ENCODE measurements at places on chromosomes 4 and X. TPM values are rescaled to one million over a fixed set of nuclear protein-coding genes. Genes with fewer than 3 reads are reported as not detected.

DNA sequence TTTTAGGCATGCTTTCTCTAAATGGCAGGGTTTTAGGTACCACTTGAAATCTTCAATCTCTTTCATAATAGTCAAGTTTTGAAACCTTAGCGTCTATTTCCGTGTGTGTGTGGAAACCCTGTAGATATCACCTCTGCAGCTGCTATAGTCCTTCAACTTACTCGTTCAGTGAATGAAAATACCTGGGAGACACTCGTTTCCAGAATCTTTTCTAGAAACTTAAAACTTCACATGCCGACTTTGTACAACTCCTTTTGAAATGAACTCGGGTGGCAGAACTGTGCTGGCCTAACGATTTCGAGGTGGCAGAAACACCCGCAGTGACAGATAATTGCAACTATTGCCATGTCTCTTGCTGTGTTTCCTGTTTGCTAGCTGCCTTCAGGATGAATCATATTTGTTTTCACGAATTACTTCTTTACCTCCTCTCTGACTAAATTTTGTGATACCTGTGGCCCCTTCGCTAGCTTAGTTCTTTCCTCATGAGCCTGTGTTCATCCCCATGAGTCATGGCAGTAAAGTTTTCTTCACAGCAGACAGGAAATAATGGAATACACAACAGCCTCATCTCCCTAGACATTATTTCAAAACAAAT, 104.7 kb upstream of the SMIM10 start:
- no peak for DNase-seq

The CCDC120 gene
- 0.85 TPM for total RNA-seq

DNA sequence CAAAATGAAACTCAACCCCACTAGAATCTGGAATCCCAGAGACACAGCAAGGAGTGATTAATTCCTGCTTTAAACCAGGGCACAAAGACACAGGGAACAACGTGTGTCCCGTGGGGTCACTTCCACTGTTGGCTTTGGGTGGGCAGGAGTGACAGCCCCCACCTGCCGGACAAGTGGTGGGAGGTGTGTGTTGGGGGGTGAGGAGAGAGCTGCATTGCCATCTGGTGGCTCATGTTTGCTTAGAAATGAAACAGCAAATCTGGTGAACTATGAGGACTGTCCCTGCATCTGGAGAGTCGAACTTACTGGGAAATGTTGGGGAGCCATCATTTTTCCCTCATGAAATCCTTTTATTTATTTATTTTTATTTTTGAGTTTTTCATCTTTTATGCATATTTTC, 75.9 kb upstream of the AFAP1 start:
- DNase-seq: no peak

- no peak for DNase-seq
Measured at GRCh38 chr4:139297001-139297410, 4.3 kb upstream of the NAA15 start.

GRCh38 chrX:40167850-40168479, 70.2 kb upstream of the BCOR start:
- DNase-seq: no peak

DNA sequence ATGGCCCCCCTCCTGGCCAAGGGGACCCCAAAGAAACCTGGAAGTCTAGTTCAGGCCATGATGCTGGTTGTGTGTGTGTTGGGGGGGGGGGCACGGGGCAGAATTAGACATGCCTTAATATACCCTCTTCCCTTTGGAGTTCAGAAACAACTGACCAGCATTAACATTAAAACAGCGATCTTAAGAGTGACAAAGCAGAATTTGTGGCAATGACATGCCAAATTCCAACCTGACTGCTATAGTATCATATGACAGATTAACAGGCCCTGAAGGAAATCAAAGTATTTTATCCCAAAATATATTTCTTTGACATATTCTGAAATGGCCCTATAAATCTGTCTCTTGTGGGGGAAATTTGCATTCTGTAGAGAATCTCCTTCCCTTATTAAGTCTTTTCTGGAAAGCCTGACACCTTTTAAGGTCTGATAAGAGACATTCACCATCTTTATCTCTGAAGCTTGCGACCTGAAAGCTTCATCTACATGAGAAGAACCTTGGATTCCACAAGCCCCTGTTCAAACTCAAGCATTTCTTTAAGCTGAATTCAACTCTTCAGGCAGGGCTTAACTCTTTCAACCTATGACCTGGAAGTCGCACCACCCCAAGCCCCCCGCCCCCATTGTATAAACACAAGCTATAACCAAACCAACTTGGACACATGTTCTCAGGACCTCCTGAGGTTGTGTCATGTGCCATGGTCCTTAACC, 40.2 kb downstream of the ABCB7 start:
- DNase-seq: no peak

GRCh38 chrX:12711435-12712040, 79.7 kb upstream of the PRPS2 start:
- no peak for DNase-seq

GRCh38 chr4:77146186-77147078, 10.6 kb upstream of the CCNG2 start:
- DNase-seq: no peak

DNA sequence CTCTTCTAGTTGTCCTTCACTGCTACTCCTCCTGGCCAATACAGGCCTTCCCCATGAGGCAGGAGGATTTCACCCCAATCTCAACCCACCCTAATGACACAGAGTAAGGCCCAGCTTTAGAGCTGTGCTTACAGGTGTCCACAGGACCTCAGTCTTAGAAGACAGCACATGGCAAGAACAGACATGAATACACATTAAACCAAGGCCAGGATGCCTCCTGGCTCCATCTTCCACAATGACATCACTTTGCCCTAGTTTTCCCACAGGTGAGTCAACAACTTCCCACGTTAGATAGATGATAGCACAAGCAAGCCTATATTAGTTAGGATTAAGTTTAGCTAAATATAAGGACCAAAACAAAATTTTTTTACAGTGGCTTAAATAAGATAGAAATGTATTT, 63.8 kb upstream of the NOCT start:
- DNase-seq: no peak

DNA sequence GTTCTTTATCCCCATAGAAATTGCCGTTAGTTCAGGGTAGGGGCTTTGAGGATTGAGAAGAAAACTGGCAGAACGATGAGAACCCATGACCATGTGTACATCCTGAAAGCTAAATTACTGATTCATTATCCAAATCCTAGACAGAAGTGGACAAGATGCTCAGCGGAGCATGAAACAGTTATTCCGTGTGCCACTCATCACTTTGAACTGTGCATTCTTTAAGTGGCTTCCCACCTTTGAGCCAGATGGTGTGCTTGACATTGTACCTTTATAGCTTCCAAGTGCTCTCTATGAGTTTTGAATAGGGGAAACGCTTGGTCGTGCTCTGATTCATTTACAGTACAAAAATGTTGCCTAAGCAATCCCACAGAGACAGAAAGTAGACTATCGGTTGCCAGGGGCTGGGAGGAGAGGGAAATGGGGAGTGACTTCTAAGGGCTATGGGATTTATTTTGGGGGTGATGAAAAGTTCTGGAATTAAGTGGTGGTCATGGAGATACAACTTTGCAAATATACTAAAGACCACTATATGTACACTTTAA, 100.0 kb downstream of the DOCK11 start:
- DNase-seq: no peak

- no peak for DNase-seq
Measured at GRCh38 chrX:75155447-75155826, 646 bp downstream of the ABCB7 start.

The PASD1 gene
- not detected for total RNA-seq

The MAGEA8 gene
- total RNA-seq: not detected

DNA sequence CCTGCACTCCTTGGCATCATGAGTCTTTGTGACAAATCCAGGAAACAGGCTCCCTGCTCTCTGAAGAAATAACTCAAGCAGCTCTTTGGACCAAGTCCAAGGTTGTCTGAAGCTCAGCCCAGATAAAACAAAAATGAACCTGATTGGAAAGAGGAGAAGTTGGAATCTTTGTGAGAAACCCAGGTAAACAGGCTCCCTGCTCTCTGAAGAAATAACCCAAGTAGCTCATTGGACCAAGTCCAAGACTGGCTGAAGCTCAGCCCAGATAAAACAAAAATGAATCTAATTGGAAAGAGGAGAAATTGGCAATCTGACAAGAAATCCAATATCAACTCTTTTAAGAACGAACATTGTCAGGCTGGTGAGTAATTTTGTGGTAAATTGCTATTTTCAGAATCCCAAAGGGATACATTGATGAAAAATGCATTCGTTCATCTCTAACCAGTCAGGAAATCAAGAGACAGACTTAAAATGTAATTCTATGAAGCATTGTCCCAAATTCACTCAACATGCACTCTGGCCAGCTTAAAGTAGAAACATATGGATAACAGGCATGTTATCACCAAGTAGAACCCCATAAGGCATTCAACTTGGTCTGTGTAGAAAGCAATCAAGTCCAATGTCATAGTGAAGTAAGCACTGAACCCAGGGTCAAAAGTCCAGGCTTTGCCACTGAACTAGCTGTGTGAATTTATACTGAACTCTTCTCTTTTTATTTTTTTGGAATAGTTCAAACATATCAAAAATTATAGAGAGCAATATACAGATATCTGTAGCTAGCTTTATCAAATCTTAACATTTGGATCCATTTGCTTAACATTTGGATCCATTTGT, 16.8 kb upstream of the NFXL1 start:
- DNase-seq: no peak

All from heart right ventricle (tissue), 16 donors.